ENCODE measurements at places on chromosomes 2 and 18. TPM values are rescaled to one million over a fixed set of nuclear protein-coding genes. Genes with fewer than 3 reads are reported as not detected.

GRCh38 chr2:6580982-6581381 lies 284.7 kb downstream of the CMPK2 start:
- DNase-seq, result no peak

- DNase-seq, result no peak
Observed at GRCh38 chr2:24512404-24512803, 21.4 kb downstream of the NCOA1 start.

Gene EPB41L3
- total RNA-seq, result 5.4 TPM

GRCh38 chr2:168912901-168913369 lies 11.8 kb downstream of the G6PC2 start:
- no peak for DNase-seq

DNA sequence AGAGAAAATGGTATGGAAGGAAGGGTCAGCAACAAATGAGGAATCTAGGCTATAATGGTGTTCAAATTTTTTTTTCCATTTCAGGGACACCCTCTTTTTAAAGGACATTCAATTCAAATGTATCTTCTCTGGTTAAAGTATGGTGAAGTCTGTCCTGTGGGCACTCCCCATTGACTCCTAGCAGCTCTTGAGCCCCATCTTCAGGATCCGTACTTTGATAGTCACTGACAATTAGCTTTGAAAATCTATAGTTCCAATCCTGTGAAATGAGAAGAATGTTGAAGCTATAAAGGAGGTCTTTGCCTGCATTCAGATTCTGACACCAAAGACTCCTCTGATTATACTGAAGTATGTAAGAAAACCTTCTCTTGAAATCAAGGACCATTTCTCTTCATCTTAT lies 43.3 kb downstream of the KCNH7 start:
- no peak for DNase-seq

Gene ECEL1
- not detected for total RNA-seq

DNA sequence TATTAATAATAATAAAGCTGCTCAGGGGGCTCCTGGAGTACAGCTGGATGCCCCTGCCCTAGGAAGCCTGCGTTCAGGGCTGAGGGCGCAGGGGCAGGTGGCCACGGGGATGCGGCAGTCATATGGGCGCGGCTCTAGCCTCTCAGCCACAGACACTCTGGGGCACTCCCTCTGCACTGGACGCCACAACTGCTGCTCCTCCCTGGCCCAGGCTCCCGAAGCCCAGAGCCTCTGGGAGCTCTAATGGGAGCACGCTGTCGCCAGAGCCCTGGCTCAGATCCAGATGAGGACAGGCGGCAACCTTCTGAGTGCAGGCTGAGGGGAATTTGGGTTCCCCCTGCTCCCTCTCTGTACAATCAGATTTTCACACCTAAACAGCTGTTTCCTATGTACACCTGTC lies 93.6 kb downstream of the MTCL1 start:
- DNase-seq, result no peak

DNA sequence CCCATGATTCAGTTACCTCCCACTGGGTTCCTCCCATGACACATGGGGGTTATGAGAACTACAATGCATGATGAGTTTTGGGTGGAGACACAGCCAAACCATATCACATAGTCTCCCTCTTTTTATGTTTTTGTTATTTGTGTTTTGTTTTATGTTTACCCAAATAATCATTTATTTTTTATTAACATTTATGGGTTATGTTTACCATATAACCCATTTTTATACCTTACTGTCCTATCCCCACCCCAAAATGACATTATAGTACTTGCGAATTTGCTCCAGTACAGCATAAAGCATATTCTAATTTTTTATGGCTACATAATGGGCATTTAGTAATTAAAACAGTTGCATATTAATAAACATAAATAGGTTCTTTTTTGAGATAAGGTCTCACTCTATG lies 61.9 kb upstream of the TTC27 start:
- DNase-seq, result no peak

DNA sequence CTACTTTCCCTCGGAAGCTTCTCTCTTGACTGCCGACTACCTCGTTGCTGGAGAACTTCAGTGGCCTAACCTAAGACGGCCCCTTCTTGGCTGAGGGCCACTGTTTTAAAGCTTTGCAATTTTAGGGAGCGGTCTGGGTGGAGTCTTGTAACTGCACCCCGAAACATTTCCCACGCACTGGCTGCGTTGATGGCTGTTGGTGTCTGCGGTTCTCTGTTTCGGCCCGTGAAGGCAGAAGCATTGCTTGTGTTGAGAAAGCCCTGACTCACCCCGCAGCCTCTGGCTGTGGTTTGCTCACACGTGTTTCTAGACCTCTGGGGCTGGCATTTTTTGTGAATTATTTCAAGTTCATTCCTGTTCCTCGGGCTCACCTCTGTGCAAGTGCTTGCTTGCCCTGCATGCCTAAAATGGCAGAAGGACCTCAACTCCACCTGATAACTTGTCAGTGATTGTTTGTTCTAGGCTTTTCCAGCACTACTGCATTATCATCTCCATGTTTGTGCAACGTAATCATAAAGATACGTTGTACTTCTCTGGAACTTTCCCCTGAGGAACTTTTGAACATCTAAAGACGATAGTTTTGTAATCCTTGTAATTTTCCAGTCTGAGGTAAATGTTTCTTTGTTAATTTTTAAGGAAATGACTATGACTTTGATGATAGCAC lies 94.2 kb upstream of the DLX2 start:
- DNase-seq, result peak; percentile 45

DNA sequence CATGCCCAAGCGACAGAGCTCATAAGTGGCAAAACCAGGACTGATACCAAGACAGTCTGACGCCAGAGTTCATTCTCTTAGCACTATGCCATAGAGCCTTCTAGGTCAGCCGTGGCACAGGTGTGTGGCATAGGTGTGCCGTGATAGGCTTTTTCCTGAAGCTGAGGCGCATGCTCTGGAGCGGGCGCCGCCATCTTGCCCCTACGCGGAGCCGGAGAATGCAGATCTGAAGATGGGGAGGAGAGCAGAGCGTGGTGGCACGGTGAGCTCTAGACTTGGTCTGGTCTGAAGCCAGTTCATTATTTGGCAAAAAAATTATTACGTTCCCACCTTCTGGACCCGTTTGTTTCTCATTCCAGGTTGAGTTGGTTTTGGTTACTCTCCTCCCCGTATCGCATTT lies 16.6 kb downstream of the MCFD2 start:
- DNase-seq, result no peak

DNA sequence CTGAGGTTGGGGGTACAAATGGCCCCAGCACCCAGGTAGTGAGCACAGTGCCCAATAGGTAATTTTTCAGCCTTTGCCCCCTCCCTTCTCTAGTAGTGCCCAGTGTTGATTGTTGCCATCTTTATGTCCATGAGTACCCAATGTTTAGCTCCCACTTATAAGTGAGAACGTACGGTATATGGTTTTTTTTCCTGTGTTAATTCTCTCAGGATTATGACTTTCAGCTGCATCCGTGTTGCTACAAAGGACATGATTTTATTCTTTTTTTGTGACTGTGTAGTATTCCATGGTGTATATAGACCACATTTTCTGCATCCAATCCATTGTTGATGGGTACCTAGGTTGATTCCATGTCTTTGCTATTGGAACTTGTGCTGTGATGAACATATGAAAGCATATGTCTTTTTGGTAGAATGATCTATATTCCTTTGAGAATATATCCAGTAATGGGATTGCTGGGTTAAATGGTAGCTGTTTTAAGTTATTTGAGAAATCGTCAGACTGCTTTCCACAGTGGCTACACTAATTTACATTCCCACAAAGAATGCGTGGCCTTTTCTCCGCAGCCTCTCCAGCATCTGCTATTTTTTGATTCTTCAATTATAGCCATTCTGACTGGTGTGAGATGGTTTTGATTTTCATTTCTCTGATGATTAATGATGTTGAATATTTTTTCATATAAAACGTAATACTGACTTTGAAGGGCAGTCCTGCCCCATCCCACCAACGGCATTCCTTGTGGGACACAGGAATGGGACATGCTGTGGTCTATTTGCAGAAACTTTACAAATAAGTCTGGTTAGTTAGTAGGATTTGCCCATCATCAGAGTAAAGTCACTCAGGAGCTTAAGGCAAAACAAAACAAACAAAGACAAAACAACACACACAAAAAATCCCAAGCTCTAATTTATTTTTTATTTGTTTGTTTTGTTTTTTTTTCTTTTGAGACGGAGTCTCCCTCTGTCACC lies 135.0 kb downstream of the MYCN start:
- no peak for DNase-seq

GRCh38 chr18:3340682-3341097 lies 78.8 kb downstream of the MYL12B start:
- no peak for DNase-seq

Gene PRSS56
- total RNA-seq, result not detected

DNA sequence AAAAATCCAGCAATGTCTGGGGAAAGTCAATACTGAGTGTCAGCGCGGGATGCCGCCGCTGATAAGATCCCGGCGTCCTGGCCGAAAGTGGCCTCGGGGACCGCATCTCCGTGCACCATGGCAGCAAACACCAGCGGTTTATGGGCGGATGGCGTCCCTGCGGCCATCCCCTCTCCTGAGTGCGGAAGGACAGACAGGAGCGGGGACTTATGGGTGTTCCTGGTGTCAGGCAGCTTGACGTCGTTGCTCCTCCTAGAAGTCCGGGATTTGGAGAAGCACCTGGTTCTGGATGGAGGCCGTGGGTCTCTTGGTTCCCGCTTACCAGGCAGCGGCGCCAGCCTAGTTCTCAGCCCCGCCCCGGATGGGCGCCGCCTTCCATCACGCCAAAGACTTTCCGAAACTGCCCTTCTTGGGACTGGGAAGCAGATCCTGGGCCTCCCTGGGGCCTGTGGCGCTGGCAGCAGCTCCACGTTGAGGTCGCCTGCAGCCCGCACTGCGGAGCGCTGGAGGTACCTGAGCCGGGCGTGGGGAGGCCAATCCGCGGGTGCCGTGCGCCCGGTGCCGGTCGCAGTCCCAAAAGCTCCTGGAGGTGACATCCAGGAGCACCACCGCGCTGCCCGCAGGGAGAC lies 119.1 kb downstream of the CCDC74A start:
- DNase-seq, result no peak

- DNase-seq, result no peak
Observed at GRCh38 chr2:155310589-155310988, 612.1 kb downstream of the KCNJ3 start.

DNA sequence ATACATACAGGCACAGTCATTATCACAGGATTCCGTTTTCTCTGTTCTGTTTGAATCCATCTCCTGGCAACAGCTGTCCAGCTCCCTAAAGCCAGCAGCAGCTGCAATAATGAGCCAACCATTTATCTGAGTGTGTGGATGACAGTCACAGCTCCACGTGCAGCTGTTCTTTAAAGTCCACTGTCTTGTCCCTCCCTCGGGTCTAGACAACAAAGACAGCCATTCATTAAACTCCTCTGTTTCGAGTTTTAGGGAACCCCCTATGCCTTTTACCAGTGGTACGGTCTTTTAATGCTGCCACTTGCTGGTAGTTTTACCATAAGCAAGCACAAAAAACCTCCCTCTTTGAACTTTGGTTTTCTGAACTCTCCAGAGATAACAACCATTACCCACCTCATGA lies 16.0 kb upstream of the MSGN1 start:
- no peak for DNase-seq

GRCh38 chr2:159832858-159833257 lies 34.9 kb upstream of the CD302 start:
- DNase-seq, result no peak

GRCh38 chr2:138700716-138701115 lies 79.5 kb downstream of the NXPH2 start:
- DNase-seq, result no peak

DNA sequence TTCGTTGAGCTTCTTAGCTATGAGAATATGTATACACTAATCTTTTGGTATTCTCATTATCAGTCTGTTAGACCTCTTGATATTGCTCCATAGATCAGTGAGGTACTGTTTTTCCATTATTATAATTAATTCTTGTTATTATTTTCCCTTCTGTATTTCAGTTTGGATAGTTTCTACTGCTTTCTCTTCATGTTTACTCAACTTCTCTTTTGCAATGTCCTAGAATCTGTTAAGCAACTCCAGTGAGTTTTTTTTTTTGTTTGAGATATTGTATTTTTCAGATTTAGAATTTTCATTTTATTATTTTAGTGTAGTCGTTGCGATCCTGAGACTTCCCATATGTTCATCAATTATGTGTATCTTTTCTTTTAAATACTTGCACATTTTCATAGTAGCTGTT lies 260.8 kb downstream of the SETBP1 start:
- no peak for DNase-seq

Gene GEN1
- 31.5 TPM for total RNA-seq

DNA sequence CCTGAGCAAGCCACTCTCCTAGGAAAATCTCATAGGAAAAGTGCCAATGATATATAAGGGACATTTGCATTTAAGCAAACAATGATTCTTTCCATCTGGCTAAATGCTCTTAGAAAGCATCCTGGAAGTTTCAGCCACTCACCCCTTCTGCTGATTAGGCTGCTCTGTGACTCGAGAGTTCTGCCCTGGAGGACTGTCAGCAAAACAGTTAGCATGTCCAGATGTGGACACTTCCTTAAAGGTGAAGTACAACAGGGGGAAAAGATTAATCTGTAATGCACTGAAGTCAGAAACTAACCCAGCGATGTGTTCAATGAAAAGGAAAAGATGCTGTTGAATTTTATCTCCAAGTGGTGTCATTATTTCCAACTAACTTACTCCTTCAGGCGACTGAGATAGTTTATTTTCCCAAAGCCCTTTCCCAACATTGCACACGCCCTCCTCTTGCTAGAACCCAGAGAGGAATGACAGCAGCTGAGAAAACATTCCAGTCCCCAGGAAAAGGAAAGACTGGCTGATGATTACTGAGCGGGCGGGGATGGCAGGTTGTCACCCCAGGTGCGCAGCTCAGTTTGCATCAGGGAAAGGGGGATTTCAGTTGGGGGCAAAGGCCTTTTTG lies 214.0 kb downstream of the SS18 start:
- no peak for DNase-seq

- DNase-seq, result no peak
Observed at GRCh38 chr2:199455545-199456382, 2.0 kb downstream of the SATB2 start.

Gene SCYGR3
- not detected for total RNA-seq

DNA sequence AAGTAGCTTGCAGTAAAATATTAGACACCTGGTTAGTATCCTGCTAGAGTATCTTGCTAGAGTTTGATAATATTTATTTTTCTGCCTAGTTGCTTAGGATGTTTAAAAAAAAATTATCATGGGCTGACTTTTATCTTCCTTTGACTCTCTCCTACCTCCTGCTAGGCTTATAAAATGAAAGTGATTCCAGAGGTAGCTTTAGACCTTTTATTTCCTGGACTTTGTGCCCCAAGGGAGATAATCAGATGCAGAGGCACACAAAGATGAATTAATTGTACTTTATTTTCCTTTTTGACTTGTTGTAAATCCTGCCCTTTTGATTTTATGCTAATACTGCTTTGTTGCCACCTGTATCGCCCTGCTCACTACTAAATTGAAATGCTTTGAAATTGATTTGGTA lies 130.7 kb downstream of the WDSUB1 start:
- DNase-seq, result no peak

Gene AQP12B
- not detected for total RNA-seq

Gene MROH2A
- total RNA-seq, result not detected

GRCh38 chr2:215528555-215528954 lies 92.7 kb upstream of the FN1 start:
- DNase-seq, result no peak

- DNase-seq, result no peak
Observed at GRCh38 chr2:20571231-20571630, 79.7 kb downstream of the HS1BP3 start.
